Stimulated activated memory B cell treated with anti-CD40 and anti-IgM and Interleukin-4, amounts not matched to agents 10 μg/mL and 1 μg/mL and 100 μg/mL, for 72 hours (primary cell): ENCODE measurements at places on chromosomes 13 and 19.

DNA sequence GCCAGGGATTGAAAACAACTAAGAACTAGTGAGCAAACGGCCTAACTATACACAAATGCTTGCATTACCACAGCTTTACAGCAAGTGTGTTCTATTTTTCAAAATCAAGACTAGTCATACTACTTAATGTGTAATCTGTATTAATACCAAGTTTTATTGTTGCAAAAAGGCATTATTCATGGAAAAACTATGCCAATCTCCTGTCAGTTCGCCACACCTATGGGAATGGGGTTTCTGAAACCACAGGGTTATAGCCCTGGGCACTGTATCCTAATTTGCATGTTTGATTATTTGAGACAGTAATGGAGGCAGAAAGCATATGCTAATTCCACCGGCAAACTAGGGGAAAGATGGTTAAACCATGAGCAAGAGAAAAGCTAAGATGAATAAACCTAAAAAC is 14.3 kb downstream of the GAS6 start:
- ATAC-seq: no peak

GRCh38 chr19:4057931-4058692 is 8.6 kb downstream of the ZBTB7A start:
- peak; percentile 16 for ATAC-seq

GRCh38 chr13:49348751-49349150 is 95.1 kb downstream of the CAB39L start:
- ATAC-seq: no peak

DNA sequence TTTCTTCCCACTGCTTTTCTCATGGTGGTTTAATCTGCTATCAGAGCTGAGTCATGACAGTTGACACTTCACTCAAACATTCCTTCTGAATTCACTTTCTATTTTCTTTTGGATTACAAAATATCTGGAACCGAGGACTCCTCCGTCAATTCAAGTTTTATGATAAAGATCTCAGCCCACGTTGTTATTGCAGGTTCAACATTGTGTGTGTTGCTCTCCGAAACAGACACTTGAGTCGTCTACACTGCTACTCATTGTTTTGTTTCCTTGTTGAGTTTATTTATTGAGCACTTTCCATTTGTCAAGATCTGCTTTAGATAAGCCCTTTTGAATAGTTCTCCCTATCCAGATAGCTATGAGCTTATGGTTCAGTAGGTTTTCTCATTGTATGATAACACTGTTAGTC is 636.1 kb upstream of the GPC6 start:
- no peak for ATAC-seq

DNA sequence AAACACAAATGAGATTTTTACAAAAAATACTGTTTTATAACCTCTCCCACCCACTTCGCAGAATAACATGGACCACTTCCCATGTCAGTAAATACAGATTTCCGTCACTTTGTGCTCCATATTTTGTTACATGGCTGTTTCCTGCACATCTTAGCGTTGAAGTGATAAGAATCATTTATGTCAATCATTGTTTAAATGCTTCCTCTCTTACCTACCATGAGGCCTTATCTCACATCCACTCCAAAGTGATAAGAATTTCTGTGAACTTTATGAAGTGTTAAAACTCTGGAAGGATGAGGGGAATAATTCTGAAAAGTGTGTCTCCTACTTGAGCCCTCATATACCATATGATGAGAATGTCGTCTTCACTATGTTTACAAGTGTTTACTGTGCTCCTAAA is 36.6 kb upstream of the IL17D start:
- ATAC-seq: no peak

DNA sequence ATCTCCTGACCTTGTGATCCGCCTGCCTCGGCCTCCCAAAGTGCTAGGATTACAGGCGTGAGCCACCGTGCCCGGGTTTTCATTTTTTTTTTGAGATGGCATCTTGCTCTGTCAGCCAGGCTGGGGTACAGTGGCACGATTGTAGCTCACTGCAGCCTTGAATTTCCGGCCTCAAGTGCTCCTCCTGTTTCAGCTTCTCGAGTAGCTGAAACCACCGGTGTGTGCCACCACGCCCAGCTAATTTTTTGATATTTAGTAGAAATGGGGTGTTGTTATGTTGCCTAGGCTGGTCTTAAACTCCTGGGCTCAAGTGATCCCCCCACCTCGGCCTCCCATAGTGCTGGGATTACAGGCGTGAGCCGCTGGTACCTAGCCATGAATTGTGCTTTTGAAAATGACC is 5.9 kb downstream of the ADAT3 start:
- ATAC-seq: no peak

GRCh38 chr13:111325941-111326620 is 5.6 kb downstream of the TEX29 start:
- no peak for ATAC-seq

GRCh38 chr19:30227661-30228112 is 144.5 kb upstream of the ZNF536 start:
- ATAC-seq: peak; percentile 48

DNA sequence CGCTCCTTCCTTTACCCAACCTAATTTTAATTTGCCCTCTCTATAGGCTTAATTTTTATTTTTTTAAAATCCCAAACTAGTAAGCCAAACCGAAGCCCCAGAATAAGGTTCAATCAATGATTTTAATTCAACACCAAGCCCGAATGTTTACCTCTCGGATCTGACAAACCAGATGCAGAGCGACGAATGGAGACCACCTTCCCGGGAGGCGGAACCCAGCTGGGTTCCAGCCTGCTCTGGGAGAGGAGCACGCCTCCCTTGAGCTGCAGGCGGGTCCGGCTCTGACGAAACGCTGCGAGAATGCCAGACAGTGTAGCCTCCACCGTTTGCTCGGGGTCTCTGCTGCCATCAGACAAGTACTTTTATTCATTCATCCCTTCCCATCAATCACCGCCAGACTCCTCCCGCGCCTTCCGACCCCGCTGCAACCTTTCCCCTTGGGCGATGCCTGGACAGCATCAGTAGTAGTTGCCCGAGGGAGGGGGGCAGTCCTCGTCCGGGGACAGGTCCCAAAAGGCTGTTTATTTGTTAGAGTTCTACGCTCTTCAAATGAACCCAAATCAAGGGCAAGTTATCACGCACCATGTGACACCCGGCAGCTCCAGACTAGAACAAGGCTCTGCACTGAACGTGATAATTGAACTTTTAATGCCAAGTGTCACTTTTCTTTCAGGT is 752 bp upstream of the EDNRB start:
- ATAC-seq: peak; percentile 35

- ATAC-seq: peak; percentile 1
These were observed 1.0 kb downstream of the IRF2BP1 start for GRCh38 chr19:45884682-45885555.

GRCh38 chr13:108176685-108177274 is 38.6 kb downstream of the LIG4 start:
- no peak for ATAC-seq

DNA sequence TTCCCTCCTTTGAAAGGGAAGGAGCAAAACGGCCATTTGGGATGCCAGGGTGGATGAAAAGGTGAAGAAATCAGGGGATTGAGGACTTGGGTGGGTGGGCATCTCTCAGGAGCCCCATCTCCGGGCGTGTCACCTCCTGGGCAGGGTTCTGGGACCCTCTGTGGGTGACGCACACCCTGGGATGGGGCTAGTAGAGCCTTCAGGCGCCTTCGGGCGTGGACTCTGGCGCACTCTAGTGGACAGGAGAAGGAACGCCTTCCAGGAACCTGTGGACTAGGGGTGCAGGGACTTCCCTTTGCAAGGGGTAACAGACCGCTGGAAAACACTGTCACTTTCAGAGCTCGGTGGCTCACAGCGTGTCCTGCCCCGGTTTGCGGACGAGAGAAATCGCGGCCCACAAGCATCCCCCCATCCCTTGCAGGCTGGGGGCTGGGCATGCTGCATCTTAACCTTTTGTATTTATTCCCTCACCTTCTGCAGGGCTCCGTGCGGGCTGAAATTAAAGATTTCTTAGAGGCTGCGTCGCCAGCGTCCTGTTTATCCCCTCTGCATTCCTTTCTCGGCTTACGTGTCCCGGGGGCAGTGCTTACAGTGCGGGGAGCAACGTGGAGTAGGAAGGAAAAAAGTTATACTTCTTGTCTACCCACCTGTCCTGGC is 15.2 kb upstream of the S1PR4 start:
- ATAC-seq: peak; percentile 93

DNA sequence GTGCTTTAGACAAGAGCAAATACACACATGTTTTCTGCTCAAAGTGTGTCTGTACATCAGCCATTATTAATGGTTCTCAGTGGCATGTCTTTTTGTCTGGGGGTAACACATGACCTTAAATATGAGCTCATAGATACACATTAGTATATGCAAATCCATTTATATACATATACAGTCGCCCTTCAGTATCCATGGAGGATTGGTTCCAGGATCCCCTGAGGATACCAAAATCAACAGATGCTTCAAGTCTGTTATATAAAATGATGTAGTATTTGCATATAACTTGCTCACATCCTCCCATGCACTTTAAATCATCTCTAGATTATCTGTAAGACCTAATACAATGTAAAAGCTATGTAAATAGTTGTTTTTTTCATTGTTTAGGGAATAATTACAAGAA is 298.1 kb downstream of the OLFM4 start:
- no peak for ATAC-seq

DNA sequence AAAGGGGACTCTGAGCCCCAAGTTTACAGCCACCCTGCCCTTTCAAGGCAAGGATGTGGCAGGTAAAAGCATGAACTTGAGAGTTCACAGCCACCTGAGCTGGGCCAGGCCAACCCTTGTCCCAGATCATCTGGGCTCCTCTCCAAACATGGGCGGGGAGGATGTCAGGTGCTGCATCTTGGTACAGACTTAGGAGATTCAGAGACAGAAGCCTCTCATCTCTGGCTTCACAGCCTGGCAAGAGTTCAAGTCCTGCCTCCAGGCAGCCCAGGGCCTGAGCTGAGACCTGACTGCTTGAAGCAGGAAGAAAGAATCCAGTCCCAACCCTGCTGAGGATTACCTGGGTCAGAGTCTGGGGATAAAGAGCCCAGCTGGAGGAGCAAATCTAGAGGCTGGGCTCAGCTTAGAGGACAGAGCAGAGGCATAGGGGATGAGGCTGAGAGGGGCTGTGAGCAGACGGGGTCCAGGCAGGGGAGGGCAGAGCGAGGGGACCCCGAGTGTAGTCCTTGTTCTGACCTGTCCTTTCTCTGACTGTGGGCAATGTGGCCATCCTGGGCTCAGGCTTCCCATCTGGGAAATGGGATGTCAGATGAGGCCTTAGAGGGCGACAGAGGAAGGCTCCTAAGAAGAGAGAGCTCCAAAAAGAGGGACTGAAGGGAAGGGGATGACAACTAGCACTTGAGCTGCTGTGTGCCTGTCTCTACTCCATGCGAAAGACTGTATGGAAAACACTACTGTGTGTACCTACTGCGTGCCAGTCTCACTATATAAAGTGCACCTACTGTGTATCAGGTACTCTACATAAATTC is 6.6 kb upstream of the OR10H5 start:
- ATAC-seq: peak; percentile 55

- no peak for ATAC-seq
These were observed 2.3 kb downstream of the ITGBL1 start for GRCh38 chr13:101454767-101455166.

DNA sequence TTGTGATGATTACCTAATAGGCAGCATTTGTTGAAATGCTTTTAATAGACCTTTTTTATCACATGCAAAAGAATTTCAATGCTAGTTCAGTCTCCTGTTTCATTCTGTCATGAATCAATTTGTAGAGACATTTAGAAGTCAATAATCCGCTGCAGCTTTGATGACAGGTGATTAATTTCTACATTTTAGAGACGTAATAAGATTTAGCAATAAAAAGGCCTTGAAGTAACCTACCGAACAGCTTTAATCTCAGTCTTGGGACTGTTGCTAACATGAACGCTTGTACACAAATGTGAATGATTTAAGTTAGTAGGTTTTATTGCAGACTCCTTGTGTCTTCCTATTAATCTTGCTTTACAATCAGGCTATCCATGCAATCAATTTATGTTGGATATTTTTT is 186.5 kb downstream of the MZT1 start:
- ATAC-seq: no peak

- ATAC-seq: no peak
These were observed 38.9 kb downstream of the STOML3 start for GRCh38 chr13:38951525-38952313.

DNA sequence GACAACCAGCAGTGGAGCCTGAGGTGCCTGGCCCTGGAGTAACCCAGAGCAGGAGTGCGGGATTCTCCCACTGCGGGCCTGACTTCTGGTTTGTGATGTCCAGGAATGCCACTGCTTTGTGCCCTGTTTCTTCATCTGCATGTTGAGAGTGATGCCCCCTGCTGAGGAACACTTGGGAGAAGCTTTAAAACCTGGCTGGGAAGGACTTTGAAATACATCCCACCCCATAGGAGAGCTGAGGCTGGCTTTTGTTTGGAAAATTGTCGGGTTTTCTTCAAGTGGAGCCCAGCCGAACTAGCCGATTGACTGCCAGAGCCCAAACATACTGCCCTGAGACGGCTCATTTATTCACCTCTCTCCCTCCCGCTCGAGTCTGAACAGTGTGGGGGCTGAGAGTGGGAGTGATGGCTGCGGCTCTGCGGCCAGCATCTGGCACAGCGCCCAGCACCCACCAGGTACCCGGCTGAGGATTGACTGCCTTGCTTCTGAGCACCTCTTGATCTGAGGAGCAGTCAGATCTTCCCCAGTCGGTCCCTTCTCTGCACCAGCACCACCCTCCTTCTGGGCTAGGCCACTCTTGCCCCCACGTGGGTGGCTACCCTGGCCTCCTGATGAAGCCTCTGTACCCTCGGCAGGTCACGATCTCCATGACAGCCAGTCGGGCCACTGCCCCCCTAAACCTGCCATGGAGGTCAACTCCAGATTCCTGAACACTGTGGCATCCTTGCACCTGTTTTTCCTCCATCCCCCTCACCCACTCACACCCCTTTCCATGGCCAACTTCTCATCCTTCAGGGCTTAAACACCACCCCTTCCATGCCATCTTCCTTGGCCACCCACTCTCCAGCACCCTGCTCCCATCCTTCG is 148.9 kb downstream of the SIPA1L3 start:
- ATAC-seq: no peak

GRCh38 chr19:29255912-29256311 is 43.0 kb upstream of the UQCRFS1 start:
- ATAC-seq: no peak

GRCh38 chr19:42226886-42227285 is 6.8 kb downstream of the ZNF526 start:
- no peak for ATAC-seq

- ATAC-seq: no peak
These were observed 28.8 kb downstream of the CELF5 start for GRCh38 chr19:3253270-3253669.

DNA sequence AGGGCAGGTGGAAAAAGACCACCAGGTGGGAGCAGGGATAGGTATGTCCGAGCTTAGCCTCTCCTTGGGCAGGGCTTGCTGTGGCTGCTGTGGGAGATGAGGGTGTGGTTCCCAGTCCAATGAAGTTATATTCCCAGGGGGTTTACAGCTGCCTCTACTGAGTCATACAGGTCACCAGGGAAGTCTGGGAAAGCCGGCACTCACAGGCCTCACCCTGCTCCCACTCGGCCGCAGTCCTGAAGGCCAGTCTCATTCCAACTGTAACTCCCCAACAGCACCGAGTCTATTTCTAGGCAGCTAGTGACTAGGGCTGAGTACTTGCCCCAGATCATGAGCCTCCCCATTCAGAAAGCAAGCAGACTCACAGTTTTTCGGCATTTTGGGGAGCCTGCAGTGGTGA is 77.1 kb downstream of the FNDC3A start:
- ATAC-seq: no peak

GRCh38 chr19:11016631-11017030 is 55.8 kb downstream of the SMARCA4 start:
- ATAC-seq: no peak
